ENCODE measurements at places on chromosomes 12 and 14. TPM values are rescaled to one million over a fixed set of nuclear protein-coding genes. Genes with fewer than 3 reads are reported as not detected.

The PPP1R1A gene
- total RNA-seq, result 313 TPM

DNA sequence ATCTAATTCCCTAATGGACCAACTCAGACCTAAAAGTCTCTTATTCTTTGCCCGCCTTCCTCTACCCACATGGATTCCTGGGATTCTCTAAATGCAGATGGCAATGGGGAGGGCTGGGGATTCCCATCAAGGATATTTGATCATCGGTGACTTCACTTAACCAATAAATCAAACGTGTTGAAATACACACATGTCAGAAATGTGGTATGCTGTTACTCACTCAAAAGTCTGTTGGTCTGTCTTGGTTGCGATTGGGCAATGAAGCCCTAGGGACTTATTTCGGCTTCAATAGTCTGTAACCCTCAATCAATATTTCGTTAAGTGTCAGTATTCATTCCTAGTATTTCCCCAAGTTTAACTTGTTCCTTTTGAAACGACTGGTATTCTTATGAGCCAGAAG lies 117.2 kb upstream of the DIO3 start:
- no peaks in the 10 kb centered on the region for H3K36me3 ChIP-seq
- H3K27ac ChIP-seq, result no peak overlapping the region
- no peak overlapping the region for H3K4me3 ChIP-seq
- H3K27me3 ChIP-seq, result peaks cover 53% of the 10 kb centered on the region
- DNase-seq, result no peak
- no peaks in the 10 kb centered on the region for H3K4me1 ChIP-seq

DNA sequence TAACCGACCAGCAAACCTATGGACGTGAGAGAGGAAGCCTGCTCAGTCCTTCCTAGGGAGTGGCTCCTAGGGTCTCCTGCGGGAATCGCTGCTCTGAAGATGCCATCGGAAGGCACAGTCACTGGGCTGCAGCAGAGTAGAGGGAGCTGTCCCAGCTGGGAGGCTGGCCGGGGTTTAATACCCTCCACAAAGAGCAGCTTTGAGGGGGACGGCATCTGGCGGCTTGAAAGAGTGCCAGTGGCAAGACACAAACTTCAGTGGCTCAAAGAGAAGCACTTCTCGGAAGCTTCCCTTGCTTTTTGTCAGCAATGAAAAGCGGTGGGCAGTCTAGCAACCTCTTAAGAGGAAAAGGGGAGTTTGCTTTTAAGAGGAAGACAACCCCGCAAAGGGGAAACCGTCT lies 114.6 kb downstream of the TMEM132C start:
- H3K36me3 ChIP-seq, result no peaks in the 10 kb centered on the region
- H3K4me1 ChIP-seq, result no peaks in the 10 kb centered on the region
- H3K4me3 ChIP-seq, result no peak overlapping the region
- H3K27me3 ChIP-seq, result no peaks in the 10 kb centered on the region

- DNase-seq, result no peak
- H3K4me1 ChIP-seq, result no peaks in the 10 kb centered on the region
- peaks cover 5% of the 10 kb centered on the region for H3K27me3 ChIP-seq
These were observed 41.9 kb upstream of the MAX start for GRCh38 chr14:65144170-65144569.

DNA sequence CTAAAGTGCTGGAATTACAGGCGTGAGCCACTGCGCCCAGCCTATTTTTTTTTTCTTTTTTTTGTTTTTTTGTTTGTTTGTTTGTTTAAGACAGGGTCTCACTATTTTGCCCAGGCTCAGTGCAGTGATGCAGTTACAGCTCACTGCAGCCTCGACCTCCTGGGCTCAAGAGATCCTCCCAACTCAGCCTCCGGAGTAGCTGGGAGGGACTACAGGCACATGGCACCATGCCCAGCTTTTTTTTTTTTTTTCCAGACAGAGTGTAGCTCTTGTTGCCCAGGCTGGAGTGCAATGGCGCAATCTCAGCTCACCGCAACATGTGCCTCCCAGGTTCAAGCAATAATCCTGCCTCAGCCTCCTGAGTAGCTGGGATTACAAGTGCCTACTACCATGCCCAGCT lies 5.8 kb upstream of the ITFG2 start:
- H3K27ac ChIP-seq, result no peak overlapping the region
- no peak overlapping the region for H3K4me3 ChIP-seq
- peaks cover 20% of the 10 kb centered on the region for H3K4me1 ChIP-seq
- peaks cover 30% of the 10 kb centered on the region for H3K36me3 ChIP-seq

The SOAT2 gene
- total RNA-seq, result not detected

The KRT72 gene
- not detected for total RNA-seq

DNA sequence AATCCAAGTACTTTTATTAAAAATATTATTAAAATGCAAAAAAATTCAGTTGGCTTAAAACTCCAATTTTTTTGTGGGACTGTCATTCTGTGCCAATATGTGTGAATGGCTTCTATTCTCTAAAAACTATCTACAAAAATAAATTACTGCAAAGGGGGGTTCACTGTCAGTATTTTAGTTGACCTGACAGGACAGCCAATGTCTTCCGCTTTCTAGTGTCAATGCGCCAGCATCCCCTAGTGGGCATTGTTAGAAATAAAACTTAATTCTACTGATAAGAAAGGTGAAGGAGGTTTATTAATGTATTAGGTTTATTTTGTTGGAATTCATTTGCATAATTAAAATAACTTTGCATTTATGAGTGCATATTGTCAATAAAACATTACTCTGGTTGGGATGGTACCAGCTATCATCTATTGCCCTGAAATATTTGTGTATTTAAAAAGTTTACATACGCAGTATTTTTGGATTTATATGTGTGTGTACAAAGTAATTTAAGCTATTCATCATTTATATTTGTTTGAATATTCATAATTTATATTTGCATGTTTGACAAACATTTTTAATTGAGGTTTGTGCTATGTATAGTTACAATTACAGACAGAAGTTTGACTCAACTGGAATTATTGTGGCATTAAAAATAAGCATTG lies 527.2 kb downstream of the FLRT2 start:
- H3K27me3 ChIP-seq, result no peaks in the 10 kb centered on the region
- no peak overlapping the region for H3K27ac ChIP-seq
- H3K4me3 ChIP-seq, result no peak overlapping the region
- no peaks in the 10 kb centered on the region for H3K36me3 ChIP-seq
- H3K4me1 ChIP-seq, result no peaks in the 10 kb centered on the region
- no peak for DNase-seq

DNA sequence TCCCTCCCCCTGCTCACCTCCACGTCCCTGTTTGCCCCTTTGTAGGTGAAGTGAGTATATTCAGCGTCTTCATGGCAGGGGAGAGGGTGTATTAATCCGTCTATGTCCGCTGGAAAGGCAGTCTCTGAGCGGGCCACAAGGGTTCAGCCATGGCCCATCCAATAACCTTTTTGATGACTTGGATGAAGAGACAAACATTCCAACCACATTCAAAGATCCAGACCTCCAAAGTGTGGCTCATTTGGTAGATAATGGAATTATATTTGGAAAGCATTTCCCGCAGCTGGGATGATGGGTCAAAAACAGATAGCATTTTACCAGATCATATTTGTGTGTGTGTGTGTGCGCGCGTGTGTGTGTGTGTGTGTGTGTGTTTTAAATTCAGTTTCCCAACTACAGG lies 345.9 kb downstream of the DPF3 start:
- H3K4me3 ChIP-seq, result no peak overlapping the region
- DNase-seq, result no peak
- no peaks in the 10 kb centered on the region for H3K4me1 ChIP-seq
- no peak overlapping the region for H3K27ac ChIP-seq

The OR4E2 gene
- total RNA-seq, result not detected

- no peaks in the 10 kb centered on the region for H3K36me3 ChIP-seq
- H3K27me3 ChIP-seq, result no peaks in the 10 kb centered on the region
- H3K4me3 ChIP-seq, result no peak overlapping the region
- H3K4me1 ChIP-seq, result no peaks in the 10 kb centered on the region
- no peak overlapping the region for H3K27ac ChIP-seq
These were observed 47.6 kb downstream of the TMEM30B start for GRCh38 chr14:61233436-61233956.

The KIF5A gene
- total RNA-seq, result not detected

The CD4 gene
- total RNA-seq, result not detected

The UBE2N gene
- total RNA-seq, result 29.0 TPM

The SOX5 gene
- total RNA-seq, result 4.9 TPM

- no peaks in the 10 kb centered on the region for H3K36me3 ChIP-seq
- H3K4me3 ChIP-seq, result no peak overlapping the region
- H3K27me3 ChIP-seq, result no peaks in the 10 kb centered on the region
- H3K4me1 ChIP-seq, result no peaks in the 10 kb centered on the region
These were observed 1293.7 kb downstream of the TMEM121 start for GRCh38 chr14:106820119-106820518.

The CIDEB gene
- 5.0 TPM for total RNA-seq

GRCh38 chr14:51484485-51484884 lies 167.2 kb upstream of the FRMD6 start:
- no peaks in the 10 kb centered on the region for H3K4me1 ChIP-seq
- H3K4me3 ChIP-seq, result no peak overlapping the region
- peak; percentile 47 for DNase-seq

GRCh38 chr12:43044241-43044640 lies 454.7 kb upstream of the PRICKLE1 start:
- H3K27me3 ChIP-seq, result no peaks in the 10 kb centered on the region
- H3K27ac ChIP-seq, result no peak overlapping the region
- no peaks in the 10 kb centered on the region for H3K4me1 ChIP-seq
- no peak overlapping the region for H3K4me3 ChIP-seq
- no peaks in the 10 kb centered on the region for H3K36me3 ChIP-seq

GRCh38 chr12:53617700-53618099 lies 8.5 kb downstream of the ATF7 start:
- H3K27ac ChIP-seq, result peak overlapping the region; percentile 49
- H3K36me3 ChIP-seq, result peaks cover 16% of the 10 kb centered on the region
- H3K4me3 ChIP-seq, result peak overlapping the region; percentile 35
- DNase-seq, result no peak
- H3K27me3 ChIP-seq, result no peaks in the 10 kb centered on the region
- H3K4me1 ChIP-seq, result peaks cover 25% of the 10 kb centered on the region

GRCh38 chr14:100701314-100701713 lies 25.4 kb upstream of the DLK1 start:
- no peak overlapping the region for H3K27ac ChIP-seq
- H3K27me3 ChIP-seq, result no peaks in the 10 kb centered on the region
- H3K4me3 ChIP-seq, result no peak overlapping the region
- H3K36me3 ChIP-seq, result no peaks in the 10 kb centered on the region
- no peaks in the 10 kb centered on the region for H3K4me1 ChIP-seq
- DNase-seq, result no peak

The C14orf132 gene
- 22.8 TPM for total RNA-seq

DNA sequence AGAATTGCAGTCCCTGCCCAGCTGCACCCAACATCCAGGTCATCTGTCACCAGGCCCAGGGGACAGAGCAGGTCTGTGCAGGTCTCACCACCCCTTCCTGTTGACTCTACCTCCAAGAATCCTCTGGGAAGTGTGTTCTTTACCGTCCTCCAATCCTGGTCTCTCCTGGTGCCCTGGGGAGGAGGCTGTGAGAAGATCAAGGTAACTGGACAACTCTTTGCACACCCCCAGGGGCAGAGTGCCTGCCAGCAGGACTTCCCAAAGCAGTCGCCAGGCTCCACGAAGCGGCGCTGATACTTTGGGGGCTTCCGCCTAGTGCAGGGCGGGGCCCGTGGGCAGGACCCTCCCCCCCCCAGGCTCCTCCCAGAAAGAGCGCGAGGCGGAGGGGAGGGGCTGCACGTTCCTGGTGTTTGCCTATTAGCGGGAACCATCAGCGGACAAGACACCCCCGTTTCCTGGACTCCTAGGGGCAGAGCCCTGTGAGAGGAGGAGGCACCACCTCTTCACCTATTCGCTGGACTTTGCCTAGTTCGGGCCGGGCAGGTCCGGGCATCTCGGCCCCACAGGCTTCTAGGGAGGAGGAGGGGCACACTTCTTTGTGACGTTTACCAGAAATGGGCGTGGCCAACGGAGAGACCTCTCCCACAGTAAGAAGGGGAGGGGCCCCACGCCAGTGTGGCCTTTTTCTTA lies 918.0 kb downstream of the AACS start:
- no peak overlapping the region for H3K27ac ChIP-seq
- peak; percentile 94 for DNase-seq
- H3K36me3 ChIP-seq, result no peaks in the 10 kb centered on the region
- peaks cover 15% of the 10 kb centered on the region for H3K4me1 ChIP-seq
- no peaks in the 10 kb centered on the region for H3K27me3 ChIP-seq

- no peak overlapping the region for H3K27ac ChIP-seq
- no peaks in the 10 kb centered on the region for H3K4me1 ChIP-seq
- H3K4me3 ChIP-seq, result no peak overlapping the region
- H3K27me3 ChIP-seq, result no peaks in the 10 kb centered on the region
- no peaks in the 10 kb centered on the region for H3K36me3 ChIP-seq
These were observed 82.2 kb upstream of the NEDD1 start for GRCh38 chr12:96824838-96825236.

DNA sequence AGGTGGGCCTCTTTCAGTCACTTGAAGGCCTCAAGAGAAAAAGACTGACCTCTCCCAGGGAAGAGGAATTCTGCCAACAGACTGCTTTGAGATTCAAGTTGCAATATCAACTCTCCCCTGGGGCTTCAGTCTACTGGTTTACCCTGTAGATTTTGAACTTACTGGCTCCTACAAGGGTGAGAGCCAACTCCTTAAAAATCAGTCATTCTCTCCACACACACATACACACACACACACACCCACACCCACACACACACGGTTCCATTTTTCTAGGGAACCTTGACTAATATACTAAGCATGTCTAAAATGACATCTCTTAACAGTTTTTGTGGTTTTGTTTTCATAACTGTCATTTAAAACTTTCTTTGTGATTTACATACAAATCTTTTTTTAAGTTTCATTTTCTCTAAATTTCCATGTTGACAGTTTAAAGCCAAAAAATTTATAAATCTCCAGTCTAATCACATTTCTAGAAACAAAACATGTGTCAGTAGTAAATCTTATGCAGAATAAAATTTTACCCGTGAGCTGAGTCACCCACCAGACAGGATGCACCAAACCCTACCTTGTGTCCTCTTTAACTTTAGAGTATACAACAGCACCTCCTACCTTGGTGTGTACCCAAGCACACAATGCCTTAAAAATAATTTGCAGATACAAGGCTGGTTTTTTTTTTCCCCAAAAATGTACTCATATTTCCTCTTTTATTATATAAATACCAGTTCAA lies 394.6 kb downstream of the AEBP2 start:
- DNase-seq, result no peak
- no peaks in the 10 kb centered on the region for H3K27me3 ChIP-seq
- H3K4me3 ChIP-seq, result no peak overlapping the region

The SMOC1 gene
- total RNA-seq, result 3.3 TPM

The HRK gene
- not detected for total RNA-seq

The MIP gene
- not detected for total RNA-seq

The TBC1D30 gene
- 18.2 TPM for total RNA-seq

Data from stomach (tissue), 19 donors.